ENCODE measurements at places on chromosomes 6 and 20. TPM values are rescaled to one million over a fixed set of nuclear protein-coding genes. Genes with fewer than 3 reads are reported as not detected.

The BANF2 gene
- not detected for total RNA-seq

GRCh38 chr20:20525756-20526155 is 157.9 kb downstream of the INSM1 start:
- DNase-seq: no peak

- DNase-seq: no peak
Observed at GRCh38 chr6:132537145-132537544, 932 bp upstream of the TAAR9 start.

DNA sequence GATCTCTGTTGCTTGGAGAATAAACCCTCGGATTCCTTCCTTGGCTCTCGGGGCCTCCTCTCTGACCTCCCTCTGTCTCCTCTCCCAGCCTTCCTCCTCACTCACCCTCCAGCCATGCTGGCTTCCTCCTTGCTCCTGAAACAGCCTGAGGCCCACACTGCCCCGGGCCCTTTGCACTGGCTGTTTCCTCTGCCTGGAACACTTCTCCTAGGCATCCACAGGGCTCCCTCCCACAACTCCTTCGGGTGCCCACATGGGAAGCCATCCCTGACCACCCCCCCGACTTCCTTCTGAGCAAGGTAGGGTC is 87.7 kb downstream of the CEBPB start:
- DNase-seq: no peak

- DNase-seq: no peak
Observed at GRCh38 chr20:43949741-43950618, 35.3 kb downstream of the TOX2 start.

GRCh38 chr6:43174263-43175112 is 3.4 kb downstream of the SRF start:
- peak; percentile 93 for DNase-seq

- DNase-seq: no peak
Observed at GRCh38 chr6:140064366-140064765, 689.9 kb upstream of the CITED2 start.

- DNase-seq: no peak
Observed at GRCh38 chr6:169224716-169225115, 28.9 kb downstream of the THBS2 start.

GRCh38 chr20:16595376-16595775 is 22.1 kb upstream of the KIF16B start:
- no peak for DNase-seq

- DNase-seq: no peak
Observed at GRCh38 chr20:55977690-55978459, 27.4 kb downstream of the CBLN4 start.

GRCh38 chr6:1630771-1631217 is 21.1 kb downstream of the FOXC1 start:
- DNase-seq: no peak

- no peak for DNase-seq
Observed at GRCh38 chr20:62220666-62221568, 839 bp upstream of the HRH3 start.

All from NCI-H460 (cell line).